ENCODE measurements at places on chromosomes 7 and 10.
A peak's percentile ranks its signal among the peaks of the same experiment; 100 is the strongest.

DNA sequence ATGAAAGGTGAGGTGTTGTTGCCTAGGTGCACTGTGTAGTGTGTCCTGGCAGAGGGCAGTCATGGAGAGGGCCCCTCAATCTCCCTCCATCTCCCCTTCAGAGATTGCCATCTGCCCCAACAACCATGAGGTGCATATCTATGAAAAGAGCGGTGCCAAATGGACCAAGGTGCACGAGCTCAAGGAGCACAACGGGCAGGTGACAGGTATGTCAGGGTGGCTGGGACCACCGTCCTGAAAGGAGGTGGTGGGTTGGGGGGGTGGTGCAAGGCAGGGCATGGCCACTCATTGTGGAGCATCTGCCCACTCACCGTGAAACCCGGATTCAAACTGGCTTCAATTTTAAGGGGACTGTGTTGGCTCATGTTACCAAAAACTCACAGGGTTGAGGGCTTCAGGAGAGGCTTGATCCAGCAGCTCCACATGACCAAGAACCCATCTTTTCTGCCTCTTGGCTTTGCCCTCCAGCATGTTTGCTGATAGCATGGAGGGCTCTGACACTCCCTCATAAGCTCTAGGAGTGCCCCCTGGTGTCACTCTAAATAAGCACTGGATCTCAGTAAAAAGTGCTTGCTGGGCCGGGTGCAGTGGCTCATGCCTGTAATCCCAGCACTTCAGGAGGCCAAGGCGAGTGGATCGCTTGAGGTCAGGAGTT is 12.2 kb downstream of the ARPC1B start:
- no peak for DNase-seq

- no peak for DNase-seq
Measured at GRCh38 chr7:114534953-114535352, 120.3 kb downstream of the FOXP2 start.

- DNase-seq = no peak
Measured at GRCh38 chr7:122448893-122449589, 144.5 kb upstream of the FEZF1 start.

DNA sequence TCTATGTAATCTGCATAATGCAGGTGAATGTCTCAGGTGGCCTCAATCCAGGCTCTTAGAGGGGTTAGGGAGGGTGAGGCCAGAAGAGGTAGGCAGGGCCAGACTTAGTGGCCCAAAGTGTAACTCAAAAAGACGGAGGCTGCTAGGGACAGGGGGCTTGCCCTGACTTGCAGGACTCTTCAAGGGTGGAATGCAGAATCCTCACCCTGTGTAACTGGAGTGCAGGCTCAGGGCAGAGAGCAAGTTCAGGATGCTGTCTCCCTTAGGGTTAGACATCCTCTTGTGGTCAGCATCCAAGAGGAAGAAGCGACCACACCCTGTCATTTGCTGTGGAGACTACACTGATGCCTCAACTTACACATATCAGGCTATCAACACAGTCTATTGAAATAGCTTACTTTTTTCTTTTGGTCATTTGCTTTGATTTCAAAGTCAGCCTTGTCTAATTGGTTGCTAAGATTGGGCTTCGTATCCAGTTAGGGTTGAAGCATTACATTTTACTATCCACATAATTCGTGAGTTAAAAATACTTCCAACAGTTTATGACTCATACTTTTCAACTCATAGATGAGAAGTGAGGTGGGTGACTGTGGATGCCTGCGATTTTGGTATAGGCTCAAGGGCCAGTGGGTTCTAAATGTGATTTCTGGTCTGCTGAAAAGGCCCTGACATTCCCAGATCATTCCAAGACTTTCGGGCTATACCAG is 563.6 kb downstream of the SUGCT start:
- DNase-seq = no peak

GRCh38 chr10:97179731-97180362 is 5.9 kb downstream of the SLIT1 start:
- no peak for DNase-seq

DNA sequence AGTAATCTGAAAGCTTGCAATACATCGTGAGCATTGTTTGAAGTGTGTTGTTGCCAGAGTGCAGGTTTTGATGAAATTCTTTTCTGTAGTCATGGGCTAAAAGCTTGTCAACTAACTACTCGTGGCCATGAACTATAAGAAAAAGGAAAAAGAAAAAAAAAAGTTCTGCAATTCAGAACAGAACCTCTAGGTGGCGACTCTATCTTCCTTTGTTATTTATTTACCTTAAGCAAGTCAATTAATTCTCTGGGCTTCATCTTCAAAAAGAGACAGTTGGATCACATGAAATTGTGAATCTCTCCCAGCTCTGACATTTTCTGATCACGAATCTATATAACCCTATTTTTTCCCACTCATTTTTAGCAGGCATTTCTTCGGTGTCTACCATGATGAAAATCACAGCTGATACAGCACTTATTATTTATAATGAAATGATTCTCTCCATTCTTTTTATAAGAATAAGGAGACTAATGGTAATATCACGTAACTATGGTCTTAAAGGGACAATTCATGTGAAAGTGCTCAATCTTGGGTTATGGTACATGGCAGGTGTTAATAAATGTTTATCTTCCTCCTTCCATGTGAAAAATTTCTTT is 18.8 kb downstream of the TMEM196 start:
- peak; percentile 15 for DNase-seq

DNA sequence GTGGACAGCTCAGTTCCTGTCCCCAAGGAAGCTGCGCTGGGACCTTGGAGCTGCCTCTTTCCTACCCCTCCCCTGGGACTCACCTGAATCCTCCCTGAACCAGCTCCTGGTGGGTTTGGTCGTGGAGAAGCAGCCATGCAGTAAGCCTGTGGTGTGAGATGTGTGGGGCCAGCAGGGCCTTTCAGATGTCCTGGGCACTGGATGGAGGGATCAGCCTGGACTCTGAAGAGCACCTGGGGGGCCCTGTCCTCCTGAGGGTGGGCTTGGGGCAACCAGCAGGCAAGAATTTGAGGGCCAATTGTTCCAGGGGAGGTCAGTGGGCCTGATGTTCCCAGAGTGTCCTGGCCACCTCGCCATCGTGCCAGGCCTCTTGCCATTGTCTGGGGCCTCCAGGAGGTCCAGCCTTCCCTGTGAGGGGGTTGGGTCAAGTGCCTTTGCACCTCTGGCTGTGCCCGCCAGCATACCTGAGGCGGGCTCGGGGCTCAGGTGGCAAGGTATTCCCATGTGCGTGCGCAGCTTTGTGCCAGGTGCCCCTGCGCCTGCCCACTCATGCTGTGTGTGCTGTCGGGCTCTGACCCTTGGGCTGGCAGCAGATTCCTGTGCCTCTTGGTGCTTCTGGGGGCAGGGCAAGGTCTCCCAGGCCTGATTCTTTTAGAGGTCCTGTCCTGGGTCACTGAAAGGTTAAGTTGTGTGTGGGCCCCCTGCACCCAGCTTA is 7.3 kb downstream of the TRIM8 start:
- DNase-seq = no peak

- DNase-seq = no peak
Measured at GRCh38 chr7:6628045-6628444, 9.1 kb upstream of the ZNF316 start.

- no peak for DNase-seq
Measured at GRCh38 chr10:75513292-75513885, 82.0 kb downstream of the LRMDA start.

- DNase-seq = no peak
Measured at GRCh38 chr10:95353123-95353522, 62.3 kb upstream of the PDLIM1 start.

DNA sequence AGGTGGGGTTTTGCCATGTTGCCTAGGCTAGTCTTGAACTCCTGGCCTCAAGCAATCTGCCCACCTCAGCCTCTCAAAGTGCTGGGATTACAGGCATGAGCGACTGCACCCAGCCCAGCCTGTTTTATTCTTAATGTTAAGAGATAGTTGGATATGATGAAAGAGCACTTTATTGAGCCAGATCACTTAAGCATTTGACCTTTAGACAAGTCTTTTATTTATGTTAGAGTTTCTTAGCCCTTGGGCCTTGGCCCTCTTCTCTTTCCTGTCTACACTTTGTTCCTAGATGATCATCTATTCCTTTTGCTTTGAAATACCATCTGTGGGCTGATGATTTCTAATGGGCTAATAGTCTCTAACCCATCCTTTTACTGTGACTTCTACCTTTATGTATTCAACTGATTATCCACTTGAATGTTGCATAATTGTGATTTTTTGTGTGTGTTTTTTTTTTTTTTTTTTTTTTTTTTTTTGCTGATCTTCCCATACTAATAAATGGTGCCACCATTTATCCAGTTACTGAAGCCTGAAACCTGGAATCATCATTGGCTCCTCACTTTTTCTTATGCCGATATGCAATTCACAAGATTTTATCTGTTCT is 34.8 kb downstream of the BTRC start:
- no peak for DNase-seq

DNA sequence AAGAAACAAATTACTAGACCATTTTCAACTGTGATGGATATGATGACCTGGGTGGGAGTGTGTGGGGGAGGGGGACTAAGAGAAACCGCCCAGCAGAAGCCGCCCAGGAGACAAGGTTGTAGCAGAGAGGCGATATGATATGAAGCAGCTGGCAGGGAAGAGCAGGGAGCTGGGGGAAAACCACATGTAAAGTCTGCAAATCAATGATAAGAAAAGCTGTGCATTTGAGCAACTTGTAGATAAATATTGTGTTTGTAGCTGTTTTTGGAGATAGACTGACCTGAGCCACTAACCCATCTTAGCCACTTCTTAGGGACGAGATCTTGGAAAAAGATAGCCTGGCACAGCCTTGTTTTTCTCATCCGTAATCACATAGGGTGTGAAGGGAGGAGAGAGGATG is 252.6 kb downstream of the SEC23IP start:
- DNase-seq = no peak

DNA sequence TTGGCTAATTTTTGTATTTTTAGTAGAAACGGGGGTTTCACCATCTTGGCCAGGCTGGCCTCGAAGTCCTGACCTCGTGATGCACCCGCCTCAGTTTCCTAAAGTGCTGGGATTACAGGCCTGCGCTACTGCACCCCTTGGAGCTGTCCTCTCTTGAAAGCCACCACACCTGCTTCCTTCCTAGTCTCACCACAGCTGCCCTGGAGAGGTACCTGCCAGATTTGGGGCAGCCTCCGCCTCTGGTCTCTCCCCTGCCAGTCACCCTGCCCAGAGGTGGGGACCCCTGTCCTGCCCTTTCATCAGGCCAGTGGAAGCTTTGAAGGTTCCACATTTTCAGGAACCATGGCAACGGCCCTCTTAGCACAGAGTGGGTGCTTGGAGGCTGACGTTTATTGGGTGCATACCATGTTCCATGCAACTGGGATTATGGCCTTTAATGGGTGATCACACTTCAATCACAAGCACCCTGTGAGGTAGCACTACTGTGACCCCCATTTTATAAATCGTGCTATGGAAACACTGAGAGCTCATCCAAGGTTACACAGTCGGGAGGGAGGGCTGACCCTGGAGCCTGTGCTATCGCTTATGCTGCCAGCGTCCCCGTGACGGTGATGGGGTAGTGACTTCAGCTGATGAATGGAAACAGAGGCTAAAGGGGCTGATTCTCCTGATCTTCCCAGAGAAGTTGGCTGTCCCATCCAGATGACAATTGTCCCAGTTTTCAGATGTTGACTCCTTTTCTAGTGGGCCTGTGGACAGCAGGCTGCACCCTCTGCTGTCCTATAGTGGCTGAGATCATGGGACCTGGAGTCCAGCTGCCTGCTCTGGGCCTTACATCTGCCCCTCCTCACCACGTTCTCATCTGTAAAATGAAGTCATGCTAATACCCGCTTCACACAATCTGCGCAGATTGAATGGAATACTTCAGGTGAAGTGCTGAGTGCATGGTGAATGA is 11.5 kb upstream of the FGFR2 start:
- no peak for DNase-seq

GRCh38 chr10:109928475-109928891 is 5.2 kb upstream of the XPNPEP1 start:
- no peak for DNase-seq

DNA sequence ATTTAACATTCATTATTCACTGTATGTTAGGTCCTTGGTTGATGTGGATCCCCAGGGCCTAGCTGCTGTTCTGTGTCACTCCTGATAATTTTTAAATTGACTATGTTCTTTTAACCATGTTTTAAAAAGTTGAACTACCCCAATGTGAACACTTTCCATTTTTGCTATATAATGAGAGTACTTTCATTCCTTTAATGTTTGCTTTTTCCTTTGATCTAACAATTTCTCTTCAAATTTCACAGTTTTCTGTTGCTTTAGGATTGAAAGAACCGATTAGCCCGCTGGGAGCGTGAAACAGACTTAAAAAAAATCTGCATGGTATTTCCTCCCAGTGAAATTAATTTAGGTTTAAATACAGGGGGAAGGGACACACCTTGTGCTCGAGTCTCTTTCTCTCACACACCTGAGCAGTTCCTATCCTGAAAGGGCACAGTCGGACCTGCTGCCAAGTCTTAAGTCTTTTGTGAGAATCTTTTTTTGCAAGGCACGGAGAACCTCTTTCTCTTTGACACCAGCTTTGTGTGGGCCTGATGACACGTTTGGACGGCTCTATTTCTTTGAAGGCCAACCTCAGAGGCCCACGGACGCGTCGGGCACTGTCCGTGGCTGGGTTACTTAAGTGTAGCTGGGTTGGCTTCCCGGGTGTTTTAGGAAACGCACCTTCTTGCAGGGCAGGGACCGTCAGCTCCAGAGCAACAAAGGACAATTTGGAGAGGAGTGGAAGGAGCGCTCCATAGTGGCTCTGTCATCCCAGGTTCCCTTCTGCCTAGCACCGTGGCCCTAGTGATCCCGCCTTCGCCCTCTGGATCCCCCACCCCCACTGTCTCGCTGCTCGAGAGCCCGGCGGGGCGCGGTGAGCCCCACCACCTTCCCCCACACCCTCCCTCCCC is 1.0 kb upstream of the CHN2 start:
- DNase-seq = no peak

- DNase-seq = no peak
Measured at GRCh38 chr10:44261296-44261695, 123.6 kb downstream of the CXCL12 start.

- no peak for DNase-seq
Measured at GRCh38 chr10:70546584-70546983, 56.0 kb downstream of the PRF1 start.

- no peak for DNase-seq
Measured at GRCh38 chr7:55117286-55117685, 98.5 kb downstream of the EGFR start.

- no peak for DNase-seq
Measured at GRCh38 chr10:86752311-86752710, 4.1 kb upstream of the BMPR1A start.

DNA sequence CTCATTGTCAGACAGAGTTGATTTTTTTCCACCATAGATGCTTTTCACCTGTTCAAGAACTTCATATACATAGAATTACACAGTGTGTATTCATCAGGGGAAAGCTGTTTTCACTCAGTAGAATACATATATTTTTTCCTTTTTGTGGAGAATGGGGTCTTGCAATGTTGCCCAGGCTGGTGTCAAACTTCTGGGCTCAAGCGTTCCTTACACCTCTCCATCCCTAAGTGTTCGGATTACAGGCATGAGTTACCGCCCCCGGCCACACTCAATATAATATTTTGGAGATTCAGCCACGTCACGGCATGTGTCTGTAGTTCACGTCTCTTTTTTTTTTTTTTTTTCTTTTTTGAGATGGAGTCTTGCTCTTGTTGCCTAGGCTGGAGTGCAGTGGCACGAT is 7.5 kb upstream of the SMC3 start:
- DNase-seq = no peak

Data from brain pericyte (primary cell).